AG09309 (cell line): ENCODE measurements at places on chromosomes 7 and 10.
A peak's percentile ranks its signal among the peaks of the same experiment; 100 is the strongest.

DNA sequence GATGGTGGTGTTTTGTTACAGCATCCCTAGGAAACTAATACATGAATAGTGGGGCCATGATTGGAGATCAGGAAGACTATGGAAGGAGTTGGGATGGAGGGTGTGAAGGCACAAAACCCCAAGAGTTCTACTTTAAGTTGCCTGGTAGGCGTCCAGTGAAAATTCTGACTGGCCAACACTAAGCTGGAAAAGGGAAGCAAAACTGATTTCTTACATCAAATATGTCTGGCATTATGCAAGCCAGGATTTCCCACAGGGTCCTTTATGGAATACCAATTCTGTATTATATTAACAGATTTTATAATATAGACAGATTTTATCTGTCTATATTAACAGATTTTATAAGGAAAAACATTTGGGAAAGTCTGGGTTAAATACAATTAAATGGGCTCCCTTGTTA, 16.2 kb downstream of the CPVL start:
- DNase-seq = no peak

DNA sequence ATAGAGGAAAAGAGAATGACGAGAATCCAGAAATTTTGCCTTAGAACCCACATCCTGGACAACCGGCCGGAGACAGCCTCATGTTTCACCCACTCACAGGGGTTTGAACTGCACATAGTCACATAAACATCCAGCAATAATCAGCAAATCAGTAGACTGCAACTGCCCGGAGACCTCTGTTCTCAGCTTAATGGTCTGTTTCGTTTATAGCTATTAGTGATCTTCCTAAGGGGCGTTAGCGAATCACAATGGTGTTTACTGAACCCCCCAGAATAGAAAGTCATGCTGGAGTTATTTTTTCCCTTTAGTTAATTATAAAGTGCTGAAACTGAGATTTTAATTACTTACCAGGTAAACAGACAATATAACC, 98.4 kb downstream of the SFMBT2 start:
- no peak for DNase-seq

- no peak for DNase-seq
These were observed 11.1 kb upstream of the TCF7L2 start for GRCh38 chr10:112938808-112939482.

DNA sequence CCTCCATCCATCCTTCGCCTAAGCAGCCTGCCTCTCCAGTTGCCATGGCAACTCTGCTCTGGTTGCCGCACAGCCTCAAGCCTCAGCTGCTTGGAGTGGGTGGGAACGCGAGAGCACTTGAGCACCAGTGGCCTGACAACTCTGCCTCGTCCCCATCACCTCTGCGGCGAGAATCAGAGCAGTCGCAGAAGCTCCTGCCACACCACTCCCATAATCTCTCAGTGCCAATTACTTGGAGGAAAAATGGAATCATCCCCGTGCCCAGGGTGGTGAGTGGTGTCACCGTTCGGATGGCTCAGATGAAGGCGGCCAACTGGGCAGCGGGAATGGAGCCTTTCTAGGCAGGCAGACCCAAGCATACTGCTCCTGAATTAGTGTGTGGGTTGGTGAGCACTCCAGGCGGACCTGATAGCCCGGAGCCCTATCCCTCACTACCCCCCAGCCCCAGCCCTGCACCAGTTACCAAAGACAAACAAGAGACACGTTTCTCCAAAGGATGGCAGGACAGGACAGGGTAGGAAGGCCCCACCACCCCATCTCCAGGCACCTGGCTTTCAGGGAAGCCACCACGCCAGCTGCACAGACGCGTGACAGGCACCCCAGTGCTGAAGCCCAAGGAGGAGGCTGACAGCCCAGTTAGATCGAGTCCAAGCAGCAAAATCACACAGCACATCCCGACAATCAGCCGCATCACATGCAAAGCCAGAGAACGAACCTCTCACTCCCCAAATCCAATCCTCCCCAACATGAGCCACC, 335.4 kb downstream of the PTPRN2 start:
- no peak for DNase-seq

DNA sequence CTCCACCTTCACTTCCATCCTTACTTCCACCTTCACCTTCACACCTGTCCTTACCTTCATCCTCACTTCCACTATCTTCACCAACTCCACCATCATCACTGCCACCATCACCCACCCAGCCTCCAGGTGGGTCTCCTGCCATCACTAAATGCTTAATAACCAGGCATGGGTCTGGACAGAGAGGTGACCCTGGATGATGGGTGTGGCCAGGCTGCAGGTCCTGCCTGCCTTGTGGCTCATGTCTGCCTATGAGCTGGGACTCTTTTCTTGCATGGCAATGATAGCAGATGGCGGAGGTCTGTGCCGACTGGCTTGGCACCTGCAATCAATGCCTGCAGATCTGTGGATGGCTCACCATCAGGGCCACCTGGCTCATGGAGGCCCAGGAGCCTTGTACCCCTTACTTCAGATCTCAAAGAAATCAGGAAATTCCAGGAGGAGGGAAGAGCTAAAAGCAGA, 60.1 kb upstream of the ELN start:
- no peak for DNase-seq

DNA sequence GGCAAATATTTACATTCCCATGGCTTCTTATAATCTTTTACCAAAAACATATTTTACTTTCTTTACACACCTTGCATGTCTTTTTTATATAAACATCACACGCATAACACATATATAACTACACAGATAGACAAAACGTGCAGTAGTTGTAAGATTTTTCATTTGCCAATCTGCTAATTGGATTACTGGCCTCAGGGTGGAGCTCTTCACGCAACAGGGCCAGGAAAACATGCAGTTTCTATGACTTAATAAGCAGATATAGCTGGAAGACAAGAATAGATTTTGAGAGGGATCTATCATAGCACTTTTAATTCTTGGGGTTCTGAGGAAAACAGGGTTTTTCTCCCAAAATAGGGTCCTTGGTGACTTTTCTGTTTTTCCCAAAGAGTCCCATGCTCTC, 12.7 kb downstream of the ACADSB start:
- DNase-seq = no peak

DNA sequence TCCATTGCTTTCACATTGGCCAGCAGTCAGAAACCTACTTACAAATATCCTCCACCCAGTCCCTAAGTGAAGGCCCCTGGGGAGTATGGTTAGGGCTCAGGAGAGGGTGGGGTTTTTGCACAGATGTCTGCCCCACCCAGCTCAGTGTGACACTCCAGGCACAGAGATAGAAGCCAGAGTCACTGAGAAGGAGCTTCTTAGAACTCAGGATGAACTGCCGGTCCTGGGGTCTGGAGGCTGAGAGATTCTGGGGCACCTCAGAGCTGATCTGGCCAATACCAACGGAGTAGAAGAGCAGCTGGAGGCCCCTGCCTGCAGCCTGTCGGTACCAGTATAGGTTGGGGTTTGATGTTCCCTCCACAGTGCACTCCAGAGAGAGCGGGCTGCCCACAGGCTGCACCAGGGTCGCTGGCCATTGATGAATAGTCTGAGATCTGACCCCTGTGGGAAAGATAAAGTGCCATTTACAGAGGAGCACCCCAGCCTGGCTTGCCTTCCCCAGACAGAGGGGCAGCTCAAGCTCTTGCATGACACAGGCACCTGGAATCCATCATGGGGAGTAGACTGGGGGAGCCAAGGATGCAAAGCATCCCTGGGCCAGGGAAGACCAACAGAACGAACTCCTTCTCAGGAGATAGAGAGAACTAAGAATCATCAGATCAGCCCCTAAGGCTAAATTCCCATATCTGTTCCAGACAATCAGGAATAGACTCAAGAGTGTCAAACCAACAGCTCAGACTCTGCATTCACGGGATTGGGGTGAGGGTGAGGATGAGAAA, 41.9 kb downstream of the PRSS2 start:
- DNase-seq = no peak

GRCh38 chr10:18446205-18446604, 205.2 kb downstream of the NSUN6 start:
- no peak for DNase-seq

- no peak for DNase-seq
These were observed 47.3 kb upstream of the VIPR2 start for GRCh38 chr7:159192013-159192412.

DNA sequence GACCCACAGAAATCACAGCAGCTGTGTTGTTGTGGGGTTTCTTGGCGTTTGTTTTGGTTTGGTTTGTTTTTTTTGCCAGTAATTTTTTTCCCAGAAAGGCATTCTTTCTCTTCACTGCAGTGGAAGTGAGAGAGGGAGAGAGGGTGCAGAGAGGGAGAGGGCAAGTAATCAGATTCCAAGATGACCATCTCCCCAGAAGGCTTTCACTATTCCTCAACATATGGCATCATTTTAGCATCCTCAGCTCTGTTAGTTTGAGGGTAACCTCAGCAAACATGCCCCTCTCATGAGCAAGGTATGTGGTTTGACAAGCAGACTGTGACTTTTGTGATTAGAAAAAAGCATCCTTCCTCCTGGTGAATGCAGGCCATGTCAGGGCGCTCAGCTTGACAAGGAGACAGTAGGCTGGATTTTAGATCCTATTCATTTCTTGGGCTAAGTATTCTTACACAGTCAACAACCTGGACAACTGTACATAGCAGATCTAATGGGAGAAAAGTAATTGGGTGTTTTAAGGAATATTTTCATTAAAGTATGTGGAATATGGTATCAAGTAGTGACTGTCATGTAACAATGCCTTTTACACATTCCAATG, 86.3 kb upstream of the PIK3CG start:
- DNase-seq = no peak

DNA sequence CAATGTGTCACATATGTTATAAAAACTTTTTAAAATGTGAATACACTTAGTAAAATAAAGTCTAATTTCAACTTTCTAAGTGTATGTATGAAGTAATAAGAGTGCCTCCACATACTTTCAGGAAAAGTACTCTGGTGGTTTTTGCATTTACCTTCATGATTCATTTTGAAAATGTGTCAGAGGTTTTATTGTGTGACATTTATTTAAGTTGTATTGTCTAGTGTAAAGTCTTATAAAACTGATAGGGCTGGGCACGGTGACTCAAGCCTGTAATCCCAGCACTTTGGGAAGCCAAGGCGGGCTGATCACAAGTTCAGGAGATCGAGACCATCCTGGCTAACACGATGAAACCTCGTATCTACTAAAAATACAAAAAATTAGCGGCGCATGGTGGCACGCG, 226.5 kb downstream of the ITGB1 start:
- no peak for DNase-seq

DNA sequence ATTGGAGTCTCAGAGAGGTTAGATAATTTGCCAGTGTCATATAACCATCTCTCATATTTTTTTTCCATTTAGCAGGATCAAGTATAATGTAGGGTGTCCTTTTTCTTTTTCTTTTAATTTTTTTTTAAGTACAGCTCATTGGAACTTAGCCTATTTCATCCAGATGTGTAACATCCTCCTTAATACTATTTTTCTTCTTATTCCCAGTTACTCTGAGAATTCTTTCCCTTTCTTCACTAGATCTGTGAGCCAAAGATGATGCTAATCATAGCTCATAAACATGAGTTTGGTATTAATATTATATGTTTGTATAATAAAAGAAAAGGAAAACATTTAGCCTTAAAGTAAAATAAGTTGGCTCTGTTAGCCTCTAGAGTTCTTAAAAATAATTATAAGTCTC, 32.8 kb downstream of the PPP1R9A start:
- no peak for DNase-seq

- DNase-seq = peak; percentile 38
These were observed 58.5 kb downstream of the LGI1 start for GRCh38 chr10:93816123-93816747.

DNA sequence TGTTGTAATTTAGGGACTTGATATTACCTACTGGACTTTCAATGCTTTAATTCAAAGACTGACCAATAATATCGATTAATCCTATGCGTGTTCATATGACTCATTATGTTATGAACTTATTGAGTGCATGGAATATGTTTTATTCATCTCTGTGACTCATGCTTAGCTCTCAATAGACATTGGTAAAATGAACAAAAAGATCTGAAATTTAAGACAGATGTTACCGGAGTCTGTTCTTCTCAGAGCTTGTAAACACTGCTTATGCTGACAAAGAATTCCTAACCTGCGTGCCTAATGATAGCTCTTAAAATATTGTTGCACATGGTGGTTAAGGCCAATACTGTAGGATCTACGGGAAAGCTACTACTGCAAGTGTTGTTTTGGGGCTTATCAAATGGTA, 131.5 kb upstream of the ACBD5 start:
- peak; percentile 57 for DNase-seq

- DNase-seq = no peak
These were observed 65.6 kb downstream of the UNCX start for GRCh38 chr7:1298051-1298930.

DNA sequence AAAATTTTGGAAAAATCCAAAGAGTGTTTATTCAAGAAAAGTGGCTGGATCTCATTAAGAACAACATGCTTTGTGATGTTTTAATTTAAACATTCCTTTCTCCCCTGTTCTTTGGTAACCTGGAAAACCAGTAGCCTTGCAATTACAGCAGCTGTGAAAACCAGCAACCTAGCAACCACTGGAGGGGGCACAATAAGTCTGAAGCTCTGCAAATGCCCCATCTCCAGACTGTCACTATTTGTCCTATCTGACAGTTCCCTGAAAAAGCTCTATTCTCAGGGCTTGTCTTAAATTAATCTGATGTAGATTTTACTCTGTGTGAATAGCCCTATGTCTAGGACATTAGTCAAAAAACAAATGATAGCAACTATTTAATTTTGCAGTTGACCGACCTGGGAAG, 137.6 kb upstream of the THSD7A start:
- DNase-seq = no peak

GRCh38 chr7:65509368-65510186, 135.9 kb downstream of the ZNF92 start:
- no peak for DNase-seq

- peak; percentile 78 for DNase-seq
These were observed 13.2 kb downstream of the HDAC9 start for GRCh38 chr7:18508443-18509427.

DNA sequence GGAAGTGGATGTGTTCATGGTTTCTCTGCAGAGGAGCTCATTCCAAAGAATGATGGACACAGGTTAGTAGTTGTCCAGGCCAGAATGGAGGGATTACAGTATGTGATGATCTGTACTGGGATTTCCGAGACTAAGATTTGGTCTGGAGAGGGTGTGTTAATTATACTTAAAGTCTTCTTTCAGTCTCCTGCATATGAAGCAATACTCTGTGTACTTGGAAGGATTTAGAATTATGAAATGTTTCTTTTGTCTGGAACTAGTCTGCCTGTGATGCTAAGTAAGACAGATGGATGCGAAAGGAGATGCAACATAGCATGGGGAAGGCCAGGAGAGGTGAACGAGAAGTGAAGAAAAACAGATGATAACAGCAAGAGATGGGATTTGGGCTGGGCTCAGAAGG, 305.1 kb upstream of the LYZL1 start:
- no peak for DNase-seq

GRCh38 chr7:38306171-38306570, 32.7 kb upstream of the TARP start:
- DNase-seq = peak; percentile 14

DNA sequence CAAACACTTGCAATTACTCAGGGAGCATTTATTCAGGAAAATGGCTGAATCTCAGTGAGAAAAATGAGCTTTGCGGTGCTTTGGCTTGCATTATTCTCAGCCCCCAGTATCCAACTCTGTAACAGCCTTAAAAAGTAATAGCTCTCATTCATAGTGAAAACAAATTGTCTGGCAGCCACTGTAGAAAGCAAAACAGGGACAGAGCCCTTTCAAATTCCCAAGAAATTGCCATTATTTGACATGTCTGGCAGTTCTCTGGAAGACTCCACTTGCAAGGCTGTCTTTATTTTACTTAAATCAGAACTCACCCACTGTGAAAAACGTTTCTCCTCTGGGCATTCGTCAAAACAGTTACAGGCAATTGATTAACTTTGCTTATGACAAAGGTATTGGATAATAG, 122.5 kb downstream of the NPSR1 start:
- no peak for DNase-seq
